ENCODE measurements at places on chromosomes 6 and 20. TPM values are rescaled to one million over a fixed set of nuclear protein-coding genes. Genes with fewer than 3 reads are reported as not detected.

DNA sequence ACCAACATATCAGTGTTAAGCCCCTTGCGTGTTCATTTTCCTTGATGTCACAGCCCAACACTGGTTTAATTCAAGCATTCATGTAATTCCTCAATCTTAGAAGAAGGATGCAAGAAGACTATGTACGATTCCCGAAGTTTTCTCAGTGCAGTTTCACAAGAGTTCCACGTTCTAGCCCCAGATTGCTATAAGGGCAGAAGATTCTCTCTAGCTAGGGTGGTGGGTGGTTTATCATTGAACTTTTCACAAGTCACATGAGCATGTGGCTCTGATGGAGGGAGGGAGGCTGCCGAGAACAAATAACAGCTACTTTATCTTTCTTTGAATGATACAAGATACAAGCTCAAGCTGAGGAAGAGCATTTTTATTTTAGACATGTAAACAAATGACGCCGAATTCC, 71.9 kb upstream of the NHSL1 start:
- DNase-seq = no peak

DNA sequence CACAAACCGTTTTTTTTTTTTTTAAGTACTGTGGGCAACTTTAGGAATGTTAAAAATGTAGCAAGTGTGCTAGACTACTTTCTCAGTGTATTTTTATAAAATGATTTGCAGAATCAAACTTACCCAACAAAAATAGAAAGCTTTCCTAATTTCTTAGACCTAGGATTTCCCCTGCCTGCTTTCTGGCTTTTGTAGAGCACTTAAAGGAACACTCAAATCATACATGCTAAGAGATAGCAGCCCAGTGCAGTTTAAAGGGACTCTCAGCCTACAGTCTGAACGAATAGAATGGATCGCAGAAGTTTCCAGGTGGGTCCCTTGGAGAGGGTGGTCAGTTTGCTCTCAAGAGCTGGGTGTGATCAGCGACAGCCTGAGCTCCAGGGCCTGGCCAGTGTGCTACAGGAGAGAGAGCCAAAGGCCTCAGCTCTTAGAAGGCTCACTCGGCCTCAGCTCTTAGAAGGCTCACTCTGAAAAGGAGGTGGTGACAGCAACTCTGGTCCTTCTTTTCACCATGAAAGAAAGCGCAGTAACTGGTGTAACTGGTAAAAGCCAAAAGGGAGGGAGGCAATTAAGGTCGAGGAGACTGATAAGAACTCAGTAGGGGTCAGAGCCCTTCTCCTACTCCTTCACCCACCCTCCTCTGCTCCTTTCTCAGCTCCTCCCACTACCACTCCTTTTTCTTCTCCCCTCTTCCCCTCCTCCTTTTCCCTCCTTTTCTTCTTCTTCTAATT, 142.4 kb downstream of the ZFP64 start:
- no peak for DNase-seq

HELZ2 gene
- total RNA-seq = 21.1 TPM

GRCh38 chr6:75528423-75528822, 34.8 kb upstream of the FILIP1 start:
- no peak for DNase-seq

CRYBG1 gene
- 7.4 TPM for total RNA-seq

- no peak for DNase-seq
Observed at GRCh38 chr6:87903323-87903722, 144.3 kb upstream of the SPACA1 start.

DNA sequence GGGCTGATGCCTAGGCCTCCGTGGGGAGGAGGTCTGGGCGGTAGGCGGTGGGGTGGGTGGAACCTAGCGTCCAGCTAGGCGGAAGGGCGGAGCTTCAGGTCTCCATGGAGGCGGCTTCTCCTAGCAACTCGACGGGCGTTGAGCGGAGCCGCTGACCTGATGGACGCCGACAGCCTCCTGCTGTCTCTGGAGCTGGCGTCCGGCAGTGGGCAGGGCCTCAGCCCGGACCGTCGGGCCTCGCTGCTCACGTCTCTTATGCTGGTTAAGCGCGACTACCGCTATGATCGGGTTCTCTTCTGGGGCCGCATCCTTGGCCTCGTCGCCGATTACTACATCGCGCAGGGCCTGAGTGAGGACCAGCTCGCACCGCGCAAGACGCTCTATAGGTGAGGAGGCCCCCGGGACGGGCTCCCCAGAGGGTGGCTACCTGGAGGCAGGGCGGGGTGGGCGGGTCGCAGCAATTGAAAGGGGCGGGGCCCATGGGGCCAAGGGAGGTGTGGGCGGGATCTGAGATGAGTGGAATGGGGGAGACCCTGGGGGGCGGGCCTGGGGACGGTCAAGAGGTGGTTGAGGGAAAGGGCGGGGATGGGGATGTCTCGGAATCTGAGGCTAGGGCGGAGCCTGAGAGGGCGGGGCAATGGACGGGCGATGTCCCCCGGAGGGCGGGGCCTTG, at the start of gene RSPH9:
Gene RSPH9, plus strand, starts transcription at position 97 of the 673 bp plus-strand sequence. Its CDS starts 63 bp downstream, at position 160.
- peak; percentile 75 for DNase-seq

GRCh38 chr6:55902796-55903195, 27.4 kb upstream of the BMP5 start:
- DNase-seq = no peak

CPNE1 gene
- total RNA-seq = 118 TPM

BPIFB4 gene
- total RNA-seq = not detected

DNA sequence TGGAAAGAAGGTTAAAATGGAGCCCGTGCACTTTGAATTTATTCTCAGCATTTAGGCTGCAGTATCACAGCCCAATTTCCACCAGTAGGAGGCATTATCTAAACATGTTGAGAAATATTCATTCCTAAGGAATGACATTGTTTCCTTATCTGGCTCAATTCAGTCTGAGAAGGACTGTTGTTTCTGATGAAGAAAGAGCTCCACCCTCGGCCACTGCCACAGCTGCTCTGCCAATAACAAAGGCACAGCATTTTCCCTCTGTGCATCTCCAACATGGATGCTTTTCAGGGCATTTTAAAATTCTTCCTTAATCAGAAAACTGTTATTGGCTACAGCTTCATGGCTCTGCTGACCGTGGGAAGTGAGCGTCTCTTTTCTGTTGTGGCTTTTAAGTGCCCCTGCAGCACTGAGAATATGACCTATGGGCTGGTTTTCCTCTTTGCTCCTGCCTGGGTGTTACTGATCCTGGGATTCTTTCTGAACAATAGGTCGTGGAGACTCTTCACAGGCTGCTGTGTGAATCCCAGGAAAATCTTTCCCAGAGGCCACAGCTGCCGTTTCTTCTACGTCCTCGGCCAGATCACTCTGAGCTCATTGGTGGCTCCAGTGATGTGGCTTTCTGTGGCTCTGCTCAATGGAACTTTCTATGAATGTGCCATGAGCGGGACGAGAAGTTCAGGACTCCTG, at the start of gene CALHM5:
Gene CALHM5, plus strand, starts transcription at position 216 of the 687 bp plus-strand sequence. Its CDS starts 58 bp downstream, at position 274.
- DNase-seq = peak; percentile 33

DNA sequence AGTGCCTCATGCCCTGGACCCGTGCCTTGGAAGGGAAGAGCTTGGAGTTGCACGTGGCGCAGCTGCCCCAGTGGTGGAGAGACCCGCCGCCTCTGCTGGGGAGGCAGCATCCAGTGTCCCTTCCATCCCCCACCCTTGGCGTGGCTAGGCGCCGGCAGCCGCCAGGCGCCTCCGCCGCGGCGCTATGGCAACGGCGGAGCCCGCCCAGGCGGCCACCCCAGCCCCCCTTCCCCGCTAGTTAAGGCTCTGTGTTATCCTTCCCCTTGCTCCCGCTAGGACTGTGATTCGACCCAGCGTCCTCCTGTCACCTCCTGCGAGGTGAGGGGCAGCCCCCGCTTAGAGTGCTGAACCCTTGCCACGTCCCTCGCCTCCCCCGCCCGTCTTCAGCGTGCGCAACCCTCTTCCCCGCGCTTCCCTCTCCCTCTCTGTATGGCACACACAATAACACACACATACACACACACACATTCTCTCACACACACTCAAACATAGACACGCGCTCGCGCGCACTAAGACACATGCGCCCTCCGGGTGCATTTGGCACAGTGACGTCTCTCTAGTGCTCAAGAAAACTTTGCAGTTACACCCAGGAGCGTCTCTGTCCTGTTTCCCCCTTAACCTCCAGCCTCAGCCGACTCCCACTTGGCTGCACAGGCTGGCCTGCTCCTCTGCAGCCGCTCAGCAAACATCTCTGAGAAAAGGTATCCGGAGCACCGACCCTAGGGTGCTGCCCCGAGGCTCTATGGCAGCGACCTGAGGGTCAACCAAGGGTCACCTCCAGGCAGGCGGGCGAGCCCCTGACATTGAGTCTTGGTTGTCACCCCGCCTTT, 8.5 kb downstream of the GRIK2 start:
- no peak for DNase-seq

PGC gene
- total RNA-seq = not detected

DNA sequence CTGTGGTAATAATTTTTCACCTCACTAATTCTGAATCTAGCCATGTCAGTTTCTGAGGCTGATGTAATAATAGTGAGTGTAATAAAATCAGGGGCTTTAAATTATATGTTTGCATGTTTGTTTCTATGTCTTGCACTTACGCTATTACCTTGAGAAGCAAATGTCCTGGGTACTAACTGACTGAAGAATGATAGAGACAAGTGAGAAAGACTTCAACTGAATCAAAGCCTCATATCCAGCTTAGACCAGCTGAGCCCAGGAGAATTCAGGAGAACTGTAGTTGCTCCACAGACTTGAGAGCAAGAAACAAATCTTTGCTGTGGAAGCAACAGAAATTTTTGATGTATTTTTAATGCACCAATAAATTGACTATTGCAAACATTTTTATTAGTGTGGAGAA, 162.8 kb downstream of the MANEA start:
- no peak for DNase-seq

- DNase-seq = no peak
Observed at GRCh38 chr20:6613280-6613861, 154.1 kb upstream of the BMP2 start.

TRAPPC3L gene
- not detected for total RNA-seq

DNA sequence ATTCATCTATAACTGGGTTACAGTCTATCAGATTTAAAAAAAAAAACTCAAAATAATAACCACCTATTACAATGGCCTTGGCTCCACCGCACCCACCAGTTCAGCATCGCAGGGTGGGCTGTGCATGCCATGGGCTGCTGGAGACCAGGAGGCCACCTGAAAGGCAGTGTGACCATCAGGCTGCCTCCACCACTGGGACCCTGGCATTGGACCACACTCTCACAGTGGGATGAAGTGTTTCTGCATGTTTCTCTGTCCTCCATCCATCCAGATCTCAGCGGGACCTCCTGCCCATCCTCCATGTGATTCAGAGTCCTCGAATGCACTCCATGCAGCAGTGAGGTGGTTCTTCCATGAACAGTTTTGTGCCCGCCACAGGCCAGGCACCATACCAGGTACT, 206.1 kb upstream of the CST7 start:
- DNase-seq = no peak

DNA sequence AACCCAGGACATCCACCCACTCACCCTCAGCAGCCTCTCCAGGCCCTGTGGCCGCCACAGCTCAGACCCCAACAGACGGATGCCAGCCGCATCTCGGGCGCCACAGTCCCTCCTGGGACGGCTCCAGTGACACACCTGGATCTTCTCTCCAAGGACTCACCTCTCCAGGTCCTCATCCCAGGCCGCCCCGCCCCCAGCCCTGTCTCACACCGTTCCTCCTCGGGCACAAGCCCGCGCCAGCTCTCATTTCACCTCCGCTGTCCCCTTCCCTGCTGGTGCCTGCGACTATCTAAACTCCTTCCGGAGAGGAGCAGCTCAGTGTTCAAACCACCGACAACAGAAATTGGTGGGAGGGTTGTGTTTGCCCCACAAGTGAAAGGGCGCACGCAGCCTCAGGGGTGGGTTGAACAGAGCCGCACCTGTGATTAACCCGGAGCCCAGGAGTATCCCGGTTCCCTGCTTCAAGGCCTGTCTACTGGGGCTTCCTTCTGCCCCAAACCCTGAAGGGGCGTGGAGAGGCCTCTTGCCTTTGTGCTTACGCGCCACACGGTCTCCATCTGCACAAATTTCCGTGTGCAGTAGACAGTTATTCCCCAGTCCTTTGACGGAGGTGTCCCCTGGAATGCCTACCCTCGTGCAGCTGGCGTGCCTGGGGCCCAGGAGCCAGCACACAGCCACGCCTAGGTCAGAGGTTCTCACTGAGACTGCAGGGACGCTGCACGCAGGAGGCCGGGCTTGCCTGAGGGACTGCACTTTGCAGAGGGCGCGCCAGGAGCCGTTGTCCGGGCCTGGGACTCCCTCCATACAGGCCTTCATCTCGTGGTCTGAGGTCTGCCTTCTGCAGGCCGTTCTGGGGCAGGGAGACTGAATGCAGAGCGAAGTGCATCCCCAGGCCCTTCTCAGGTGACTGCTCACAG, 232.7 kb downstream of the DLL1 start:
- DNase-seq = no peak

GRCh38 chr6:12009876-12010634, 2.1 kb upstream of the HIVEP1 start:
- peak; percentile 69 for DNase-seq

DNA sequence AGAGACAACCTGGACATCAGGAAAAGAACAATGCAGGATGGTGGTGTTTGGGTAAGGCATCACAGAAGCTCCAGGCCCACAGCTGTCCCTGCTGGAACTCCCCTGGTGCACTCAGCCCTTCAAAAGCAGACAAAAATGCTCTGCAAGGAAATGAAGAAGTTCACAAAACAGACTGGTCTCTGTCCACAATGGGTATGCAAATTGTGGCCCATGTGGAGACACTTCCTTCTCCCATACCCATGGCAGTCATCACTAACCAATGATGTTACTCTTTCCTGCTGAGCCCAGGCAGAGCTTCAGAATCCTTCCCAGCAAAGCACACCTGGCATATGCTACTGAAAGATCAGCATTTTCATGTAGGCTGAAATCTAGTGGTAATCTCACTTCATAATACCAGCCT, 42.6 kb upstream of the PXDC1 start:
- DNase-seq = peak; percentile 9

SCGN gene
- total RNA-seq = not detected

SLC32A1 gene
- not detected for total RNA-seq

SCAF8 gene
- 14.8 TPM for total RNA-seq

MYB gene
- total RNA-seq = not detected

SEC63 gene
- 13.7 TPM for total RNA-seq

DNA sequence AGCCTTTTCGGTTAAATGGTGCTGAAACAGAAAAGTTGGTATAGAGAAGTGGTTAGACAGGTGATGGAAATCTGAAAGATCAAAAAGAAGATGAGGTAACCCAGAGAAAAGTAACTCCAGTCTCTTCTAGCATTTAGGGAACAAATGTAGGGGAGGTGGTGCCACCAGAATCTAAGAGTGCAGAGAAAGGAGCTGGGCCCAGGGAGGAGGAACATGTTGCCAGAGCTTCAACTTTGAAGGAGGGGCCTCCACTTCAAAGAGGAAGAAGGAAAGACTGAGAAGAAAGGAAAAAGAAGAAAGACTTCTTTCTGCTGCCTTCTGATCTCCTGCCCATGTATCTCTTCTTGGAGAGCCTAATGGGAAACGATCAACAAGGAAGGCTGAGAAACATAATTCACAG, 23.5 kb upstream of the ATRN start:
- DNase-seq = no peak

GRCh38 chr6:100626721-100627120, 162.0 kb upstream of the SIM1 start:
- no peak for DNase-seq

GRCh38 chr6:84805145-84805544, 40.7 kb upstream of the TBX18 start:
- DNase-seq = no peak

ARMC12 gene
- 0.40 TPM for total RNA-seq

GRCh38 chr6:157381631-157382621, 936 bp downstream of the ZDHHC14 start:
- peak; percentile 70 for DNase-seq
